ENCODE measurements at places on chromosomes 2 and 18.
A peak's percentile ranks its signal among the peaks of the same experiment; 100 is the strongest.

DNA sequence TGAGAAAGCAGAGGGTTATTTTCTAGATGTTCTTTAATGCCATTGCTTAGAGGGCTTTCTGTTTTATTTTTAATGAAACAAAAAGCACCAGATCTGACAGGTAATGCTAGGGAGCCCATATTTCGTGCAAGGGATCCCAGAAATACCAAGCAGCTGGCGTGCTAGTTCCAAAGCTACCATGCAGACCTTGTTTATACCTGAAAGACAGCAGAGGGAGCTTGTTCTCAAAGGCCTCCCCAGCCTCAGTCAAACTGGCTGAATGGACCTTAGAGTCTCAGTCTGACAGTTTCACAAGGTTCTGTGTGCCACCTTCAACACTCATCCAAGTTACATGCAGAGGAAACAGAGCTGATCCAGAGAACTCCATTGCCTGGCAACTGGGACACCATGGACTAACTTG is 48.6 kb downstream of the GALNT14 start:
- DNase-seq = no peak

DNA sequence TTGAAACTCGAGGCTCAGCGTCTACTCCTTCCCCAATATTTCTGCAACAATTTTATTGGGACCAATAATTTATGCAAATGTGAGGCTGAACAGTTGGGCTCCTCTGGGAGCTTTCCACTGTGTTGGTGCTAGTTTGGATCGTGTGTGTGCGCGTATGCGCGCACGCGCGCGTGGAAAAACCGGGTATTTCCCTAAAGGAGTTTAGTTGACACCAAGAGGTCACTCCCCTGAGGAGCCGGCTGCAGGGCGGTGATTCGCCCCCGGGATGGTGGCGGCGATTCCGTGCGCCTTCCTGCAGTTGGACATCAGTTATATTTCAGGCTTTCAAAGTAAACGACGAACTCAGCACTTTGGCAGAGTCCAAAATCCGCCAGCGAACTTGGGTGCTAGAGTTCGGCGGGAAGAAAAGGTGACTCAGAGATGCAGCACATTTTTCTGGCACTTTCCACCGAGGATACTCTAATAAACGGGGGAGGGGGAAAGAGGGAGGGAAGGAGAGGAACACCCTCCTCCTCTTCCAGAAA is 186.5 kb upstream of the FANCL start:
- DNase-seq = peak; percentile 43

GRCh38 chr18:23259701-23260681 is 124.7 kb downstream of the CABLES1 start:
- DNase-seq = peak; percentile 21

- DNase-seq = no peak
These were observed 35.2 kb upstream of the LPIN2 start for GRCh38 chr18:3048121-3048520.

DNA sequence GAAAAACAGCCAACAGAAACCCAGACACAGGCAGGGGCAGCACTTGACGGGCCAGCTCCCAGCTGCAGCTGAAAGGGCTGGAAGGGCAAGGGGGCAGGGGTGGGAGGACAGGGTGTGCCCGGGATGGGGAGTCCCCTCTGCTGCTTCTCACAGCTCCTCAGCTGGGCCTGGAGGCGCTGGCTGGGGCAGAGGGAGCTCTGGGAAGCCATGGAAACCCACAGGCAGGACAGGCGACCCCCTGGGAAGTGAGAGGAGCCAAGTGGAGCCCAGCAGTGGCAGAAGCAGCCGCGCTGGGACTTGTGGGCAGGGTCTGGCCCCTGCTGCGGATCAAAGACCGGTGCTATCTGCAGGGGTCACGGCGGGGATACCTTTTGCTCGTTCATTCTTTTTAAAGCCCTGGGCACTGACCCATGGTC is 20.7 kb downstream of the OTOF start:
- no peak for DNase-seq

- DNase-seq = no peak
These were observed 34.9 kb upstream of the TFCP2L1 start for GRCh38 chr2:121319941-121320340.

DNA sequence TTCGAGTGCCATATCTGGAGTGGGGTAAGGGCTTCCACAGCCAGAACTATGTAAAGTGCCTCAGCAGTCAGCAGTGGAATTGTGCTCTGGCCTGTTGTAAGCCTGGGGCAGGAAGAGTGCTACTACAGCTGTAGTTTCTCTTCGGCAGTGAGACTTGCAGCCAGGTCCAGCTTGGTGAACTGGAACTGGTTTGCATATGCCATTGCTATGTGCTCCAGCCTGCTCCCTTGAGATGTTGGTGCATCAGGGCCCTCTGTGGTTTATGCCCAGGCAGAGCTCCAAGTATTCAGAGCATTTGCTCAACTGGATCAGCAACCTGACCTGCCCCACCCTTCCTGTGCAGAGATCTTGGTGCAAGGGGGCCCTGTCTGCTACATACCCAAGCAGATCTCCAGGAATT is 47.8 kb downstream of the ZNF804A start:
- no peak for DNase-seq

- no peak for DNase-seq
These were observed 59.0 kb downstream of the CAMKMT start for GRCh38 chr2:44420725-44421124.

- DNase-seq = no peak
These were observed 43.7 kb upstream of the APCDD1 start for GRCh38 chr18:10410472-10411308.

DNA sequence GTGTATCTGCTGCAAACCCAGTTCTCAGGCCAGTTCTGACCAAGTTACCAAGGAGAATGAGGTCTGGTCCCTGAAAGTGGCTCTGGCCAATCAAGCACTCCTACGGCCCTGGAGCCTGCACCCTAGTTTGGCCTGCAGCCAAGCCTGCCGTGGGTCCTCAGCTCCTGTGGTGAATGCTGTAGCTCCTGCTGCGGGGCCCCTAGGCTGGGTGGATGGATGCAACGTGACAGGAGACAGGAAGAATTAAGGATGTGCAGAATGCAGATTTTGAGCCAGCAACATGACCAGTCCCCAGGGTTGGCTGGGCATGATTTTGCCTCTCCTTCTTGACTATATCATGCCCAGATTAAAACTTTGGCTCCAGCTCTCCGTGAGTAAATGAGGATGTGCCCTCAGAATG is 97.2 kb downstream of the SMAD7 start:
- DNase-seq = no peak

GRCh38 chr2:168522446-168522845 is 66.4 kb downstream of the CERS6 start:
- no peak for DNase-seq

GRCh38 chr2:219274361-219274921 is 4.7 kb upstream of the DNAJB2 start:
- no peak for DNase-seq

DNA sequence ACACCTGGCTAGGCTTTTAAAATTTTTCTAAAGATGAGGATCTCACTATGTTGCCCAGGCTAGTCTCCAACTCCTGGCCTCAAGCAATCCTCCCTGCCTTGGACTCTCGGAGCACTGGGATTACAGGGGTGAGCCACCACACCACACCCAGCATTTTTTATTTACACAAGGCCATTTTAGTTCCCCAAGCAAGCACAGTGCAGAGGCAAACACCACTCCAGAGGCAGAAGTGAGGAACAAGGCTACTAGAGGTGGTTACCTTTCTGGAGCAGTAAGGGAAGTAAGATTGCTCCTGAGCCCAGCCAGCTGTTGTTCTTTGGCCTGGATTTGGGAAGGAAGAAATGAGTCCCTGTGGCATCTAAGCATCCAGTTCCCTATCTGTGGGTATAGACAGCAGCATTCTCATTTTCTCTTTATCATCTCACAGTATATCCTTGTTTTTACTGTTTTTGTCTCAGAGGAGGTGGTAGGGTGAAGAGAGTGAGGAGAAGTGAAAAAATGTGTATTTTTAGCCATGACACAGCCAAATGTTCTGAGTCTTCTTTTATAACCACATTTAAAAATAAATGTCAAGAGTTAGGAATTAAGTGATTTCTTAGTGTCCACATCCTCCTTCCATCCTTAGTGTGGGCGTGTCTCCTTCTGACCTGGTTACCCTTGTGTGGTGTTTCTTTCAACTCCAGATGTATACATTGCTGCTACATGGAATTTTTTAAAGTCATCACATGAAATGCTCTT is 10.5 kb upstream of the TTC39C start:
- DNase-seq = no peak

DNA sequence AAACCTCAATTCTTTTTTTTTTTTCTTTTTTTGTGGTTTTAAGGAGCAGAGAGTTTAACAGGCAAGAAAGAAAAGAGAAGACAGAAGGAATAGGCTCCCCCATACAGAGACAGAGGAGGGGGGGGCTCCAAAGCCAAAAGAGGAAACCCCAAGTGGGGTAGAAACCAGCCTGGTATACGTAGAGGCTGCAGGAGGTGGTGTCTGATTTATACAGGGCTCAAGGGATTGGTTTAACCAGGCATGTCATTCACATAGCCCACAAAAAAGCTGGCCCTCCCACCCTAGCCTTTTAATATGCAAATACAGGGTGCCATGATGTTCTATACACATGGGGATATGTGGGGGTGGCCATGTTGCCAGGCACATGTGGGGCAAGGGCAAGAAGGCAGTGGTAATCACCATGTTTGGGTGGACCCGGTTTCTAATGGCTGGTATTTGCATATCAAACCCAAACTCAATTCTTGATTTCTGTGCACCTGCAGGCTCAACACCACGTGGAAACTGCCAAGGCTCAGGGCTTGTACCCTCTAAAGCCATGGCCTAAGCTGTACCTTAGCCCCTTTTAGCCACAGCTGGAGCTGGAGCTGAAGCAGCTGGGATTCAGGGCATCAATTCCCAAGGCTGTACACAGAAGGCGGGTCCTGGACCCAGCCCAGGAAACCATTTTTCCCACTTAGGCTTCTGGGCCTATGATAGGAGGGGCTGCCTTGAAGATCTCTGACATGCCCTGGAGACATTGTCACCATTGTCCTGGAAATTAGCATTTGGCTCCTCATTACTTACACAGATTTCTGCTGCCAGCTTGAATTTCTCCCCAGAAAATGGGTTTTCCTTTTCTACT is 170.3 kb downstream of the MAIP1 start:
- DNase-seq = peak; percentile 5

DNA sequence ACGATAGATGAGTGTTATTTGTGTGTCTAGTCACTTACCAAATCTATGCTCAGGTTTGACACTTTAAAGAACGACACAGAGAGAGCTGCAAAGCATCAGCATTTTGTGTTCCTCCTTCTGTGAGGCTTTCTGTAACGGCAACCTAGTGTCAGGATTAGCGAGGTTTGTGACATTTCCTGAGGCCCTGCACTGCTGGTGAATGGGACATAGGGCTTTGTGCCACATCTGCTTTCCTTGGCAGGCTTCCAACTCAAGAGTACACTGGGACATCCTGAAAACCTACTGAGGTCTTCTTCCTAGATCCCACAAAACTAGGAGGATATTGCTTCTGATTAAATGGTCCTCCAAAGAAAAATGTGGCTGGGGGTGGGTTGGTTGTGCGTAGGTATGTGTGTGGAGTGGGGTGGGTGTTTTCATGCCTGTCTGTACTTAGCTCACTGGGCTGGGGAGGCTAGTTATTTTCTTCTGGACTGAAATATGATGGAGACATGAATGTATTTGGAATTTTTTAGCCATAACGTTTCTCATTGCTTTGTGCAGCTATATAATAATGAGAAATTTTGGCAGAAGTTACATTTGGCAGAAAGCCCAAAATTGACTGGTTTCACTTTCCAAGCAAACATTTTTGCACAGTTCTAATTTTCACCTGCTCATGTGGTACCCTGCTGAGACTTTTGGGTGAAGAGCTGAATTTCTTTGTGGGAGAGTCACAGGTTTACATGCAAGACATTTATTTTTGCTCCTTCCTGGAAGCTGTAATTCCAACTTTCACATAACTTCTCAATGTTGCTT is 308.4 kb downstream of the XIRP2 start:
- DNase-seq = no peak

GRCh38 chr2:74603282-74604000 is 44.7 kb downstream of the M1AP start:
- no peak for DNase-seq

DNA sequence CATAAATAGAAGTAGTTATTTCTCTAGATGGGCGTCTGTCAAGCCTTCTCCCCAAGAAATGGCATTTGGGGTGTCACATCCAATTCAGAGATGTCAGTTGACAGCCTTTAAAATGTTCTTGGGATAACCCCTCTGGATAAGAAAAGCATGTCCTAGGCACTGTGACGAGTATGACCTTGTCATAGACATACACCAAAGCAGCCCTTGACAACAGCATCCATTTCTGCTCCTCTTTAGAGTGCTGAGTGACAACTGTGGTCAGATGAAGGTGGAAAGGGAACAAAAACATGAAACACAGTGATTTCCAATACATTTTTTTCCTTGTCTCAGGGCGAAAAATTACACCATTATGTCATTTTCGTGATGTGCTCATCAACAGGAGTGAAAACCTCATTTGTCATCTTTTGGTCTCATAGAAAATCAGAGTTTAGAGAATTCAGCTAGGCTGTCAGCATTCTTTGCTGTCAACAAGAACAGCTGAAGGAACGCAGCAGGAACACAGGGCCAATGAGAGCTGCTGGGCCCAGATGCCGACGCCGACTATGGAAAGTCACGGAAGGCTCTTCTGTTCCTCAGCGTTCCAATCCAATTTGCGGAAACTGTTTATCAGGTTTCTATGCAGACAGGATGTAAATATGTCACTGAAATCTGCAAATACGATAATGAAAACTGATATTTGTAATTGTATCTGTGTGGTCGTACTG is 193.2 kb downstream of the ICOS start:
- no peak for DNase-seq

DNA sequence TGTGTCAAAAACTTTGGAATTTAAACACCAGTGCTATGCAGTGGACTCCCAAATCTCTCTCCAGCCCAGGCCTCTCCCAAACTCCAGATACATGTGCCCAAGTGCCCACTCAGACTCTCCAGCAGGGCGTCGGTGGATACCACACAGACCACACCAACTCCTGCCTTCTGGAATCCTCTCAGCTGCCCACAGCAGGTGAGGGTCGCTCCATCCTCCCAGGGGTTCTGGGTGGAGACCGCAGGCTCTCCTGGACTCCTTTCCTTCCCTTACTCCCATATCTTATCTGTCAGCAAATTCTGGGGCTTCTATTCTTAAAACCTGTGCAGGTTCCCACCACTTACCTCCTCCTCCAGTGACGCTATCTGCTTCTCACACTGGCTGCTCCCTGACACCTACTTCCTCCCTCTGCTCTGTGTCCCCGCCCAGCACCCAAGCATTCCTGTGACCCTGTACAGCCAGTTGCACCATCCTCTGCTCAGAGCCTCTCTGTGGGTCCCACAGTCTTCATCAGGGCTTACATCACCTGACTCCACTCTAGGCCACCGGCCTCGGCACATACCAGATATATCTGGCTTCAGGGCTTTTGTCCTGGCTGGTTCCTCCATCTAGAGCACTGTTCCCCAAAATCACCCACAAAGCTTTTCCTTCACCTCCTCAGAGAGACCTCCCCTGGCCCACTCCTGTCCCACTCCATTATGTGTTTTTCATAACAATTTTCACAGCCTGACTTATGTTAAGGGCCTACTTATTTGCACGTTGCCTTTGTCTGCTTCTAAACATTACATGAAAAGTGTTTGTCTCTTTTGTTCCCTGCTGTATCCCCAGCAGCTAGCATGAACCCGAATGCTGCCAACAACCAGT is 2.6 kb upstream of the IMP4 start:
- peak; percentile 27 for DNase-seq

- DNase-seq = peak; percentile 67
These were observed 1.4 kb upstream of the MBP start for GRCh38 chr18:77133835-77134496.

GRCh38 chr2:108412995-108413710 is 35.4 kb downstream of the SULT1C4 start:
- no peak for DNase-seq

- DNase-seq = no peak
These were observed 1376.3 kb upstream of the CELF4 start for GRCh38 chr18:38941711-38942561.

All from erythroblast (primary cell).